ENCODE measurements at places on chromosomes 7 and 10.

DNA sequence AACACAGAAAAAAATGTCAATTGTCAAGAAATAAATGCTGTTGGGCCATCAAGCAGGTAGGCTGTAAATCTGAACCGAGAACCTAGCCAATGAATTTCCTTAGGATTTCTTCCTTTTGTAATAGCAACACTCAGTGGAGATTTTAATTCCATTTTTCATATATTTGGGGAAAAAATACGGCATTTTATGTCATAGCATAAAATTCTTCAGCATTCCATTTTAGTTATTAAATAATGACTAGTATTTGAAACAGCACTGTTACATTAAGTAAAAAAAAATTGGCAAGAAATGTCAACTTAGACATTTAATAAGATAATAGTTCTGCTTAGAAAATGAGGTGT lies 12.3 kb upstream of the VIM start:
- DNase-seq = no peak

- no peak for DNase-seq
Measured at GRCh38 chr10:79335470-79336235, 11.6 kb upstream of the PPIF start.

- DNase-seq = no peak
Measured at GRCh38 chr7:2009541-2010001, 223.2 kb downstream of the MAD1L1 start.

- DNase-seq = no peak
Measured at GRCh38 chr7:112199035-112199655, 7.1 kb downstream of the DOCK4 start.

GRCh38 chr10:10685566-10685965 lies 332.1 kb upstream of the CELF2 start:
- DNase-seq = no peak

- DNase-seq = no peak
Measured at GRCh38 chr7:99557196-99557607, 1.2 kb upstream of the ZNF655 start.

- DNase-seq = no peak
Measured at GRCh38 chr10:78297997-78298396, 264.3 kb downstream of the RPS24 start.

GRCh38 chr7:6111041-6111440 lies 79.9 kb downstream of the ANKRD61 start:
- no peak for DNase-seq

- no peak for DNase-seq
Measured at GRCh38 chr7:7808626-7809025, 90.2 kb upstream of the RPA3 start.

DNA sequence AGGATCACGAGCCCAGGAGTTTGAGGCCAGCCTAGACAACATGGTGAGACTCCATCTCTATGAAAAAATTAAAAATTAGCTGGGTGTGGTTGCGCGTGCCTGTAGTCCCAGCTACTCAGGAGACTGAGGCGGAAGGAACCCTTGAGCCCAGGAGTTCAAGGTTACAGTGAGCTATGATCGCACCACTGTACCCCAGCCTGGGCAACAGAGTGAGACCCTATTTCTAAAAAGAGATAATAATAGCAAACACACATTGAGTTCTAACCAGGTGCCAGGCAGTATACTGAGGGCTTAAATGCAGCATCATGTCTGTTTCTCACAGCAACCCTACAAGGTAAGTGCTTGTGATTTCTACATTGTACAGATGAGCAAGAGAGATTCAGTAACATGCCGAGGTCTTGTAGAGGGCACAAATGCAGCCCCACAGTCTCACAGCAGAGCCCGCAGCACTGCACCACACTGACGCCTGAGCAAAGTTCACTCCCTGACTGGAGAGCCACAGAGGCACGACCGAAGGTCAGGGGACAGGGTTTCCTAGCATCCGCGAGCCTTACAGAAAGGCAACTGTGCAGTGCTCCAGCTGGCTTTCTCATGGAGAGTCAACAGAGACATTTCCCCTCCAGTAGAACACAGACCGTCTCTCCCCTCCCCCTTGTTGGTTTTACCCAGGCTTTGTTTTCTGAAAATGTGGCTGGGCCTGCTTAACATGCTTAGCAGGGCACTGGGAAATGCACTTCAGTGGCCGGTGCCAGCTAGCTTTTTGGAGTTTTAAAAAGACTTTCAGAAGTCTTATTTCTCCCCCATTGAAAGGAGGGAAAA lies 36.5 kb downstream of the PDSS1 start:
- no peak for DNase-seq

DNA sequence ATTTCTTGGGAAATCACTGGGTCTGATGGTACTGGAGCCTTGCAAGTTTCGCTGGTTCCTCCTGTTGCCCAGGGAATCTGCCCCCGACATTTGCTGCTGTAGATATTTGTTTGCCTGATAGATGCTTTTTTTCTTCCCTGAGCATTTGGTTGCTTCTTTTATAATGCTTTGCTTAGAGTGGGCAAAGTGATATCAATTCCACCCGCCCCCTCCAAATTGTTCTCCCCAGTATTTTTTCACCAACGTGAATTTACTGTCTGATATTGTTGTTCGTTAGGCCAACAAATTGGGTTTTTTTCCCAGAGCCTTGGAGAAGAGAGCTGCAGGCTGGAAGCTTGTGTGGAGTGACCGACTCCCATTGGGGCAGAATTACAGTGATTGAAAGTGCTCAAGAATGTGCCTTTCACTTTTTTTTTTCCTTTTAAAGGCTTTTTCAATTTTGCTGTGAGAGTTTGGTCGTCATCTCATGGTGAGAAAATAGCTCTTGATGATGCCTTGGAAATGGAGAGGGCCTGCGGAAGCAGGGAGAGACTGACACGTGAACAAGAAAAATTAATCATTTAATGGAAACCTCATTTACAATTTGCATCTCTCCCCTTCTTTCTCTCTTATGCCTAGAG lies 2.5 kb downstream of the GRK5 start:
- DNase-seq = no peak

GRCh38 chr7:16874066-16874465 lies 7.7 kb downstream of the AGR3 start:
- no peak for DNase-seq

GRCh38 chr10:99913831-99914235 lies 95.9 kb downstream of the DNMBP start:
- DNase-seq = no peak
